Fibroblast of lung (primary cell): ENCODE measurements at places on chromosomes 13 and 19. TPM values are rescaled to one million over a fixed set of nuclear protein-coding genes. Genes with fewer than 3 reads are reported as not detected.

Gene ADM5
- total RNA-seq = 0.26 and 0.33 TPM in 2 replicates

Gene FCAR
- total RNA-seq = not detected in 2 replicates

Gene HIF3A
- total RNA-seq = 0.77 and 1.5 TPM in 2 replicates

Gene PRRG2
- total RNA-seq = 0.17 and 0.51 TPM in 2 replicates

Gene ZNF528
- 21.3 and 32.2 TPM in 2 replicates for total RNA-seq

DNA sequence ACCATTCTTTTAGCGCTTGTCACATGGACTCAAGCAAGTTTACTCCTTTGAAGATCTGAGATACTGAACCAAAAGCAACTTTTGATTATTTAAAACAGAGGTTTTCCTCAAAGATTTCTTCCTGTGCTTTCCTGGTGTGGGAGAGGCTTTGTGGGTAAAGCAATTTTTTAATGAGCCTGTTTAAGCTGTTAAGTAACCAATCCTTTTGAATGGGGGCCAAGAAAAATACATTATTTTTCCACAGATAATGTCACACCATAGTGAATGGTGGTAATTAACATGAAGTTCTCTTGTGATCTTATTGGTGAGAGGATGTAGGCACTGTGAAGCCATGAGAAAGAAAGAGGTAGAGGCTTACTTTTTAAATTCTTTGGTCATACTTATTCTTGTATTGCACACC lies 55.8 kb upstream of the OBI1 start:
- DNase-seq = no peak

DNA sequence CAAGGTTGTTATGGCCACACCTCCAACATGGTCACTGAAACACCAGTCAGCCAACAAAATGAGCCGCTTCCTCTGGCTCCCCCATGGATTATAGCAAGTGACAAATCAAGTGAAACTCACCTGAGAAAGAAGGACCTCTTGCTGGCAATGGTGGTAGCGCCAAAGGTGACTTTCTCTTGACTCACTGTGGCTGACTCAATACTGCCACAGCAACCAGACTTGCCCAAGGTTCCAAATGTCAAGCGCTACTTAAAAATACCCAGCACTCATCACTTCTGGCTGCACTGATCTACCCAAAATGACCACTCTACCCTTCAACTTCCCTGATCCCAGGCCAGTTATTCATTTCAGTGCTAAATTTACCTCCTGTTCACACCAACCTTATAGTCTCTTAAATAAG lies 495.5 kb downstream of the FOXO1 start:
- DNase-seq = no peak

- DNase-seq = no peak
Measured at GRCh38 chr19:51644636-51645271, 1.9 kb downstream of the SIGLEC14 start.

DNA sequence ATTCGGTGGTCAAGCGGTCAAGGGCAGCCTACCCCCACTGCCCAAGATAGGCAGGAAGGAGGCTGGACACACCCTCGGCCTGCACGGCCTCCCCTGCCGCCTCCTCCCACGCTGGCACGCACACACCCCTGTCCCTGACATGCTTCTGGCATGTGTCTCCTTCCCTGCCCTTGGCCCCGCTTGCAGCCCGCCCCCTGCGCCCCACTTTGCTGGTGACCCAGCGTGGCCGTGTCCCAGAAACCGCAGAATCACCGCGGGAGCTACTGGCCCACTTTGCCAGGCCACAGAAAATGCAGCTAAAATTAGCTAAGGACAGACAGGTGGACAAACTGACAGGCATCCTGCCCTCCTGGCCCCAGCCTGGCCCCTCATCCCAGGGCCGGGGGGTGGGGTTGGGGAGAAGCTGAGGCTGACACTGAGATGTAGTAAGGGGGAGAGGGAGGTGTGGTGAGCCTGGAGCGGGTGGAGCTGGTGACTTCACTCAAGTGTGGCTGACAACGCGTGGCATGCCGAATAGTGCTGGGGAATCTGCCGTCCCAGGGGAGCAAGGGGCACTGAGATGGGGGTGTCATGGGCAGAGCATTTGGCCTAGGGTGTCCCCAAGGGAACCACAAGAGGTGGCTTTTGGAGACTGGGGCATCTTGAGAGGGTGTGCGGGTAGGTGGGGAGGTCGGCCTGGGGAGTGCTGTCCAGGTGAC lies 2.4 kb downstream of the SHANK1 start:
- DNase-seq = no peak

DNA sequence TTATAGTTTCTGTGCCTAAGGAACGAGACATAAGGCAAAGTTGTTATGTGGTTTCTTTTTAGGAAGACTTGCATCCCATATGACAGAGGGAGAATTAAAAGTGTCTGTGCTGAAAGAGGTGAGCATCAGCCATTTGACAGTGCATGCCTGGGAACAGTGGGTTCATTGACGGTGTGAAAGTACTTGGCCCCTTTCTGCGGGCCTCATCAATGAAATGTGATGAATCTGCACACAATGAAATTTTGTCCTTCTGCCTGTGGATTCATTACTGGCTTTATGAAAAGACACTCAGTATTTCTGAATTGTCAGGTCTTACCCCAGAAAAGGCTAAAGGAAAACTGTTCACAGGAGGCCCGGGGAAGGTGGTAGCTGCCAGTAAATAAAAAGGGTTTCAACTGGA lies 295.8 kb downstream of the FOXO1 start:
- DNase-seq = no peak

DNA sequence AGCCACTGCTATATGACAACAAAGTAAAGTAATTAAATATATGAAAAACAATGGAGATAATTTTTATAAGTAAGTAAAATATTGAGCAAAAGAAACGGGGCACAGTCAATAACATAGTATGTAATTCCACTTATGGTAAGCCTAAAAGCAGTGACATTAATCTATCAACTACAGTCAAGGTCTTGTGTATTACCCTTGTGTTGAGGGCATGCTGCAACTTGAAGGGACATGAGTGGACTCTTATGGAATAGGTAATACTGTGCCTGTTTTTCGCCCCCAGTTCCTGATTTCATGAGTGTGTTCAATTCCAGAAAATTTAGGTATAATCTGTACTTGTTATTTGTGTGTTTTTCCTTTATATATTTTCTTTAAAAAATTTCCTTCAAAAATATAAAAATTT lies 201.3 kb upstream of the SLITRK6 start:
- no peak for DNase-seq

DNA sequence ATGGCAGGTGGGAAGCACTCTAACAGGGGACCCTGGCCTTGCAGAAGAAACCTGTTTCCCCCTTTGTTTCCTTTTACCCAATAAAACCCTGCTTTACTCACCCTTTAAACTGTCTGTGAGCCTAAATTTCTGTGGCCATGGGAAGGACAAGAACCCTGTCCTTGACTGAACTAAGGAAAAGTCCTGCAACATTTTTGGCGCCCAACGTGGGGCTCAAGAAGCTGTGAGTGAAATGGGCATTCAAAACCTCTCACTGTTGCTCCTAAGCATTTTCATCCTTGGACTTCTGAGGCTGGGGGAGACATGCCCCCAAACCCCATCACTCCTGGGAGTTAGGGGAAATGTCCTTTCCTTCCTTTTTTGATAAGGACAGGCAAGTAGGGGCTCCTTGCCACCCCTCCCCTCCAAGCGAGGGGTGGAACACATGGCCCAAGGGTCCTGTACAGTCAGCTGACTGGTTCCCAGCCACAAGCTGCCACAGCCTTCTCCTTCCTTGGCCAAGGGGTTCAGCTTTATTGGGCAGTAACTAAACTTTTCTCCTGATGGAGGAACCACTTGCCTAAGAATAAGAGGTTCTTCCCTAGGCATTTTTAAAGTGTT lies 381.6 kb downstream of the KLF5 start:
- DNase-seq = peak; percentile 6

Gene FGF9
- 0.33 and 0.77 TPM in 2 replicates for total RNA-seq

Gene LRRC63
- under 0.01 and 0.17 TPM in 2 replicates for total RNA-seq

DNA sequence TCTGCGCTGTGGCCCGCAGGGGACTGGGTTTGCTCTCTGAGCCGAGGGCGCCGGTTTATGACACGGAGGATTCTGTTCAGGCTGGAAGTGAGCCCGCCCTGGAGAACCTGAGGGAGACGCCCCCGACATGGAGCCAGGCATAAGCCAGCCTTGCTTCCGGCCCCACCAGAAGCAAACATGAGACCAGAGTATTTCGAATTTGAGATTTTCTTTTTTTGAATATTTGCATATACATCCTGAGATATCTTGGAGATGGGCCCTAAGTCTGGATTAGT lies 72.9 kb downstream of the KDM4B start:
- DNase-seq = no peak

- DNase-seq = no peak
Measured at GRCh38 chr13:112203614-112204013, 136.7 kb downstream of the SOX1 start.

DNA sequence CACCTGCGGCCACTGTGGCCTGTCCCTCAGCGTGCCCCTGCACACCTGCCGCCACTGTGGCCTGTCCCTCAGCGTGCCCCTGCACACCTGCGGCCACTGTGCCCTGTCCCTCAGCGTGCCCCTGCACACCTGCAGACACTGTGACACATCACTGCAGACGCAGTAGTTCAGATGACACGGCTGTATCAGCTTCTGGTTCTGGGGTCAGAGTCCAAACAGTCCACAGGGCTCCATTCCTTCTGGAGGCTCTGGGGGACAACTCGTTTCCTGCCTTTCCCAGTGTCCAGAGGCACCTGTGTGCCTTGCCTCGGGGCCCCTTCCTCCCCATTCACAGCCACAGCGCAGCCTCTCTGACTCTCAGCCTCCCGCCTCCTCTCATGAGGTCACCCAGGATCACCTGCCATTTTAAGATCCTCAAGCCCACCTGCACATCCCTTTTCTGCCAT lies 5.5 kb downstream of the SF3A2 start:
- no peak for DNase-seq

Gene ZNF878
- total RNA-seq = under 0.01 TPM in 1 of 2 replicates, not detected in the other

- DNase-seq = no peak
Measured at GRCh38 chr13:105602956-105603670, 932.3 kb downstream of the EFNB2 start.

DNA sequence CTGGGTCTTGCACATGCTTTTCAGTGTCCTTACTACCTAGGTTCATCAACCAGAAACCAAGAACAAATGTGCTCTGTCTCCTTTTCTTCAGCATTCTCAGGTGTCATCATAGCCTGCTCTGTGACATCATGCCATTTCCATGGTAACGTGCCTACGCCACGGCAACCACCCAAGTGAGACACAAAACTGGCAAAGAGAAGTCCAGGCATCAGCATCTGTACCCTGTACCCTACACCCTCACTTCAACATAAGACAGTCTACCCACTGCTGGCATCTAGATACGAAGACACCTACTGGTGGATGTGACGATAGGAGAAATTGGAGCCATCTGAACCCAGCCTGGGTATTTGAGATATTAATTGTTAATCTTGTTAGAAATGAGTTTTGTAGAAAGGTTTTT lies 13.3 kb downstream of the ZC3H4 start:
- DNase-seq = no peak

Gene DCLK1
- total RNA-seq = 6.3 and 14.4 TPM in 2 replicates

DNA sequence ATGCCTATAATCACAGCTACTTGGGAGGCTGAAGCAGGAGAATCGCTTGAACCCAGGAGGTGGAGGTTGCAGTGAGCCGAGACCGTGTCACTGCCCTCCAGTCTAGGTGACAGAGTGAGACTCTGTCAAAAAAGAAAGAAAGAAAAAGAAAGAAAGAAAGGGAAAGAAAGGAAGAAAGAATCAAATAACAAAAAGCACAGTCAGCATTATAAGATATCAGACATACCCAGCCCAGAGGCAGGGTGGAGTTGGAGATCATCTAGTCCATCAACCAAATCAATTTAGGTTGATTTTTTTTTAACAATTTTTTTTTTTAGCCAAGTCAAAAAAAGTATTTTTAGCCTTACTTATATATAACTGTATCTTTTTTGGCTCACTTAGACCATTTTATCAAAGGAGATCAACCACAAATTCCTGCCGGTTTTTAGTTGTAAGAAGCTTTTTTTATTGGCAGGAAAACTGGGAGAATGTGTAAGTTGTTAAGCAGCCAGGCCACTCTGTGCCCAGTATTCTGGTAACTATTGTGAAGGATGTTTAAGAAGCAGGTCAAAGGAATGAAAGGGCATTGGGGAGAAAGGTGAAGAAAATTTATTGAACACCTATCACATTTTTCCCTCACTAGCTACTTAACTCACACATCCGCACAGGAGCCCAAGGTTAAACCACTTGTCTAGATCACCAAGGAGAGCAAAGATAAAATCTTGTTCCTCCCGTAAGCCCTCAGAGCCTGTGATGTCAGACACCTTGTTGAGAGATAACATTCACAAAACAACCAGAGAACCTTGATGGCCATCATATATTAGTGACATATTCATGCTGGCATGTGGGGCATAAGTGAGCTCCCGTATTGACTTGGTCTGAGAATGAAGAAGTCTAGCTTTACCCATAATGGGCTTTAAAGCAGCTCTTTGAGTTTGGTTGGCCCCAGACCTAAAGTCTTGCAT lies 91.8 kb downstream of the COL4A2 start:
- DNase-seq = peak; percentile 94

GRCh38 chr13:53781941-53782340 lies 753.3 kb downstream of the OLFM4 start:
- DNase-seq = no peak

DNA sequence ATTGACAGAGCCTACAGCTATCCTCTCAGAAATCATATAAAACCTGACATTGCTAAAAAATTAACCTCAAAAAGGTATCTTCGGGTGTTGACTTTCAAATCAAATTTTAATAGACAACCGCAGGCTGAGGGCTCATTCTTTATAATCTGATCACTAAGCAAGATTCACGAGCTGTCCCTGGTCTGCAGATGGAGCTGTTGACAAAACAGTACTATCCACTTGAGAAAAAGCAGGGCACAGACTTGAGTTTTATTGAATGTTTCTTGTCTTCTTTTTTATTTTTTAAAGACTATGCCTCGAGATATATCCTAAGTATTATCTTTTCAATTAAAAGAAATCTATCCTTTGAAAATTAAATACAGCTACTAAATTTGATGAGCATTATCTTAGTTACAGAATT lies 540.5 kb downstream of the PCDH9 start:
- peak; percentile 38 for DNase-seq

DNA sequence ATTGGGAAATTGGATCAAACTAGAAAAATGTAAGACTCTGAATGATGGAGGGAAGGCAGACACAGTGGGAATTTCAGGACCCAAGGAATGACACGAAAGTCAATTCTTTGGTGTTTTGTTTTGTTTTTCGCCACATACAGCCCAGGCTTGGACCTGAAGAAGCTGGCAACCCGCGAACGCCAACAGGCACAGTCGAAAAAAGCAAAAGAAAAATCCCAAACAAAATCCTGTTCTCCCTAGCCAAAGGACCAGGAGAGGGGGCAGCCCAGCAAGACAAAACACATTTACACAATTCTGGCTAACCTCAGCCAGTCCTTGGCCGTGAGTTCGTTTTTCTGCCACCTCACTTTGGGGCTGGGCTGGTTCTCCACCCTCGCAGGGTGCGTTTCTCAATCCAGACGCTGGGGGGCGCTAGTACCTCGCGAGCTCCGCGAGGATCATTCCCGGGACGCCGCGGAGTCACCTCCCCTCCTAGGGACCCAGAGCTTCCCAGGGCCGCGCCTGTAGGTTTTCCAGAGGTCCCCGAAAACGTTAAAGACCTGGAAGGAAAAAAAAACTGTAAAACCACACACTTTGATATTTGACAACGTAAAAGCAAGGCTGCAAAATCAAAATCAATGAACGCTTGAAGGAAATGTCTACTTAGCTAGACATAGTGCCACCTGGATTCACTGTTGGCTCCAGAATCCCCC lies 34.9 kb upstream of the TPM4 start:
- peak; percentile 47 for DNase-seq

GRCh38 chr13:91540158-91540736 lies 141.8 kb downstream of the GPC5 start:
- DNase-seq = no peak

Gene DOCK6
- total RNA-seq = 10.5 and 17.7 TPM in 2 replicates

- no peak for DNase-seq
Measured at GRCh38 chr13:101612735-101613134, 160.3 kb downstream of the ITGBL1 start.

Gene PSG7
- total RNA-seq = not detected in 2 replicates

Gene PRODH2
- not detected in 2 replicates for total RNA-seq

GRCh38 chr19:10669246-10669645 lies 15.1 kb downstream of the ILF3 start:
- no peak for DNase-seq
